ENCODE measurements at places on chromosomes 4 and X.

DNA sequence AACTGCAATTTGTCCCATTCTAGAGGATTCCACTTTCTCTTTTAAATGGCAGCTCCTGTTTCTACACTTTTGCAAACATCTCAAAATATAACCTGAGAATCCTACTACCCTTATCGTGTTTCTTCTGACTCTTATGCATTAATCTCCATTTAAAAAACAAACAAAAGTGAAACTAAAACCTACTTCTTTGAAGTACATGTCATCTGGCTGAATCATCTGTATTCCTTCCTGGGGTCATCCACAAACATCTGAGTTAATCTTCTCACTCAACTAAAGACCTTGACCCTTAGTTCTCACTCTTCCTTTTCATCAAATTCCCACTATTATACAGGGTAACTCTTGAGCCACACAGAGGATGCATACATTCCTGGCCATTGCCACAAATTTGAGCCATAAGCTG is 584.8 kb downstream of the PPARGC1A start:
- no peak for DNase-seq

- DNase-seq: no peak
Measured at GRCh38 chrX:114952696-114953095, 64.7 kb downstream of the IL13RA2 start.

DNA sequence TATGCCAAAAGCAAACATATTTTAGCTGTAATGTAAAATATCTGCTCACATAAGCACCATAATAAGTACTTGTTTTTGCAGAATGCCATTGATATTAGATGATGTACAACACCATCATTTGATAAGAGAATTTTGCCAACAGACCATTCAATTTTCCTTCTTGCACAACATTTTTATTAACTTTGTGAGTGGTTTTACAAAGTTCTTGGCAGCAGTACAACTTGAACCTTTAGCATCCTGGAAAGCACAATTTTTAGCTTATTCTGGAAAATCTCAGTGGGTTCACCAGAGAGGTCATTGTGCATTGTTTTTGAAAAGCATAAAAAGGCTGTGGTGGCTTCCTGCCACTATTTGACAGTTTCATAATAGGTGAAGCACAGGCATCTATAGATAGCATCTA is 26.4 kb upstream of the REPS2 start:
- no peak for DNase-seq

DNA sequence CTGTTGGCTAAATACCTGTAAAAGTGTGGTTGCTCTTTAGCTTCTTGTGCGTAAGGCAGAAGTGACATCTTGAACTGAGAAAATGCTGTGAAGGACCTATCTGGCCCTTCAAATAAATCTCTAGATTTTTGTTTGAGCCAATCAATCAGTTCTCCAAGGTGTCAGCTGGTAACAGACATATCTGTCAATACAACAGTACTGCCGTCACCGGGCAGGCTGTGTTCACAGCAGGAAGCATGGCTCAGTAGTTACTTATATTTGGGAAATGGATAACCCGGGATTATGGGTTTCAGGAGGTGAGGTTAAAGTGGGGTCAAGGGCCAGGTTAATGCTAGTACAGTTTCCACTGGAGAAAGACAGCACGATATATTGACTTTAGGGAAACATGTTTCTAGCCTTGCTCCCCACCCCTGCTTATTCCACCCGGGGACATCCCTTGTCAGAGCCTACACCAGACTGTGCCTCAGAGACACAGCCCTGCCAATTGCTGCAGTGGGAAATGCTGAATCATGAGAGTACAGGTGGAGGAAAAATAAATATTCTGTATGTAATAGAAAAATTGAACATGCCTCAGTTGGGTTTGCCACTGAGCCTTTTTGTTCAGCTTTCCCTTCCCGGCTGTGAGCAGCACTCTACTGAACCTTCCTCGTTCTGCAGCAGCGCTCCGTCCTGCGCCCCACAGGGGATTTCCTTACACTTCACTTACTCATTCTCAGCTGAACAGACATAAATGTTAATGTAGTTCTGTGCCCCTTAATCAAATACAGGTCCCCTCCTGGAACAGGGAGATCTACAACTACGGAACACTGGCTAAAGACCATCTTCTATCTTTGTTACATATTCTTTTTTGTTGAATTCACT is 121.1 kb downstream of the MGST2 start:
- DNase-seq: no peak

GRCh38 chrX:79366556-79366872 is 620 bp downstream of the ITM2A start:
- no peak for DNase-seq

DNA sequence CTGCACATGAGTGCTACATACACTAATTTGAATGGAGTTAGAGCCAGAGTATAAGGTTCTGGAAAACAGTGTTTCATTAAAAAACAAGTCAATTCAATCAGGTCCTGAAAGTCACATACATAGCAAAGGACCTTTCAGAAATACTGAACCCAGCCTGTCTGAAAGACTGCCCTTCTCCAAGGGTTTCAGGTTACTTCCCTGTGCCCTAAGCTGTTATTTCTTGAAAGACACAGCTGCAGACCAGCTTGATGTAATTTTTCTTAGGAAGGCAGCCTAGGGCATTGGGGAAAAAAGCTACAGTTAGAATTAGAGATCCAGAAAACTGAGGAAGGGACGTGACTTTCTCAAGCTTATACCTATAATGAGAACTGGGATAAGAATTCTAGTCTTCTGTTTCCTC is 155.9 kb upstream of the MAOA start:
- DNase-seq: no peak

- DNase-seq: no peak
Measured at GRCh38 chrX:75642811-75643361, 120.0 kb upstream of the ZDHHC15 start.

- DNase-seq: no peak
Measured at GRCh38 chr4:88333741-88334405, 44.8 kb upstream of the HERC6 start.

- no peak for DNase-seq
Measured at GRCh38 chrX:13778916-13779315, 38.0 kb downstream of the GPM6B start.

DNA sequence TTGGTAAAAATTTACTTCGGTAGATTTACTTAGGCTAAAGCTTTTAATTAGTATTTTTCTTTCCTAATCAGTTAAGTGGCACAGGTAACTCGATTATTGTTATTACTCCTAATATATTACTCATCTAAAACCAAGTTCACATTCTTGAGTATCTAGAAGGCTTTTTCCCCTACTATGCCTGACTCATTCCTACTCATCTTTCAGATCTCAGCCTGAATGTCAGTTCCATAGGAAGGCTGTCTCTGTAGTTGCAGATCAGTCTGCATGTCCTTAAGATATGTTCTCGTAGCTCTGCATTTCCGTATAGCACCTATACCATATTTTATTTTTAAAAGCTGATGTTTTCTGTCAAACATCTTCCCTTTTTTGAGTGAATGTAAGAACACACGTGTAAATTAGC is 5.9 kb upstream of the FAM184B start:
- no peak for DNase-seq

GRCh38 chrX:143378851-143379250 is 138.4 kb downstream of the SPANXN3 start:
- no peak for DNase-seq

- DNase-seq: no peak
Measured at GRCh38 chrX:48685416-48685815, 1.8 kb downstream of the WAS start.

DNA sequence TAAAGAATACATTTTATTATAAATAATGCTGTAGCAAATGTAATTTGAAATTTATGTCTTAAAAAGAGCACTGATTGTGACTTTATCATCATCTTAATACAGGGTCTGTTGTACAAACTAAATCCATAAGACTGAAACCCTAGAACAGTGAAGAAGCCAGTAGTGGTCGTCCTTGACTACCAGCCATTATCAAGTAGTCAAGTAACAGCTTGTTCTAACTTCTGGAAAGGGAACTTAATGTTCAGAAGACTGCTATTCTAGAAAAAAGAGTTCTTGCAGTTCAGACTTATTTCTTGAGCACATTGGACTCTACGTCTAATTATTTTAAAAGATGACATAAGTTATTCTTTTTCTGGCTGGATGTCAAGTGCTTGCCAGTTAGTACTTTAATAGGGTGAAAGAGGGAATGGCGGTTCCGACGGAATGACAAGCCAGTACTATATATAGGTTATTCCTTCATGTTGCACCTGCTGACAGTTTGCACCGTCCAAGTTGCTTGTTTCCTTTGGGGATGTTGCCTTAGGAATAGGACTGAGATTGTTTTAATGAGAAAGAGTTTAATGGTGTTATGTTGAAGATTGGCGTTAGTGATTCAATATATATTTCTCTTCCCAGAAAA is 109.9 kb downstream of the RAPGEF2 start:
- no peak for DNase-seq

- no peak for DNase-seq
Measured at GRCh38 chr4:139670775-139671174, 5.2 kb downstream of the MGST2 start.

All from renal pelvis (tissue), 12 donors.